ENCODE measurements at places on chromosomes 5 and 9. TPM values are rescaled to one million over a fixed set of nuclear protein-coding genes. Genes with fewer than 3 reads are reported as not detected.

GRCh38 chr9:33151007-33151557, 16.1 kb downstream of the B4GALT1 start:
- DNase-seq: peak; percentile 98

- no peak for DNase-seq
Observed at GRCh38 chr5:20276959-20277263, 288.9 kb upstream of the CDH18 start.

- DNase-seq: no peak
Observed at GRCh38 chr5:58898538-58898937, 315.7 kb downstream of the RAB3C start.

DNA sequence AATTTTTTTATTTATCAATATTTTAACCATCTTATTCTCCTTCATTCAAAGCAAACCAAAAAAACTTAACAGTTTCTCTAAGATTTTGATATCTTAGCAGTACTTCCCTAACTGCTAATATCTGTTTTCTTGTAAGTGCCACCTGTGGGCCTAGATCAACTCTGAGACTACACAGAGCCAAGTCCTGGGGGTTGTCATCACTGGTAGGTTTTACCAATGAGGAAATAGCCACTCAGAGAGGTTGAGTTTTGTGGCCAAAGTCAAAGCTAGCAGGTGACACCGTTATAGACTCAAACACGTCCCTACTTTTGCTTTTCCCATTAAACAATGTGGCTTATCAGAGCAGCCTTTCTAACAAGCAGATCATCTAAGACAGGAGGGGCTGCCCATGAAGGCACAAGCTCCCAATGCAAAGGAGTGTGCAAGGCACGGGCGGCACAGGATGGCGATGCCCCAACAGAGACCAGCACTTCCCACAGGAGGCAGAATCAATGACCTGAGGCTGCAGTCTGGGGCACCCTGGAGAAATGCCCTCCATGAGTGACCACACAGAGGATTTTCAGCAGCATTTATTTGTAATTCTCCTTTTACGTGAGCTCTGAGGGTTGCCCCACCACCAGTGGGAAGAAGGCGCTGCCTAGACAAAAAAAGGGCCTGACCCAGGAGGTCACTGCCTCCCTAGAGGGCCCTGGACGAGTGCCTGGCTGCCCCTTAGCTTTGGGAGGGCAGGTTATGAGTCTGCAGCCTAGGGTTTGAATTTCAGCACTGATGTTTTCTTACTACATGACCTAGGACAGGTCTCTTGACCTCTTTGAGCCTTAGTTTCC, 7.4 kb downstream of the TBC1D2 start:
- no peak for DNase-seq

- no peak for DNase-seq
Observed at GRCh38 chr5:125891061-125891725, 532.0 kb upstream of the GRAMD2B start.

TNIP1 gene
- 92.8 TPM for total RNA-seq

SLC12A2 gene
- total RNA-seq: 30.3 TPM
